ENCODE measurements at places on chromosomes 16 and 17. TPM values are rescaled to one million over a fixed set of nuclear protein-coding genes. Genes with fewer than 3 reads are reported as not detected.

GRCh38 chr16:57284209-57284951 is at the start of gene PLLP:
TSS of gene PLLP (minus strand) at chr16:57284672. CDS start at chr16:57284540, 132 bp downstream.
- peak; percentile 57 for DNase-seq

DNA sequence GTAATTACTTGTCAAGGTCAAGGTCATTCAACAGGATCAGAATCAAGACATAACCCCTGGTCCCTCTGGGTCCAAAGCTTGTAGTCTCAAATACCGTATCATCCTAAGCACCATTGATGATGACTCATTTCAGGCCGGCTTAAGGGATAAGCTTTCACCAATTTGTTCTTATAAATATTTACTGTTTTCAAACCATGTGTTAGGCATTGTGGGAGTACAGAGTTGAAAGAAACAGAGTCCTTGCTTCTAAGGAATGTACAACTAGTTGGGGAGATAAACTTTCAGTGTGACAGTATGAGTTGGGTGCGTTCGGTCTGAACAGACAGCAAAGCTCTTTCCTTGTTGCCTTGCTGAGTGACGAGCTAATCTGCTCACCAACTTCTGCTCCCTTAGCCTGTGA is 183.5 kb upstream of the MAF start:
- no peak for DNase-seq

DNA sequence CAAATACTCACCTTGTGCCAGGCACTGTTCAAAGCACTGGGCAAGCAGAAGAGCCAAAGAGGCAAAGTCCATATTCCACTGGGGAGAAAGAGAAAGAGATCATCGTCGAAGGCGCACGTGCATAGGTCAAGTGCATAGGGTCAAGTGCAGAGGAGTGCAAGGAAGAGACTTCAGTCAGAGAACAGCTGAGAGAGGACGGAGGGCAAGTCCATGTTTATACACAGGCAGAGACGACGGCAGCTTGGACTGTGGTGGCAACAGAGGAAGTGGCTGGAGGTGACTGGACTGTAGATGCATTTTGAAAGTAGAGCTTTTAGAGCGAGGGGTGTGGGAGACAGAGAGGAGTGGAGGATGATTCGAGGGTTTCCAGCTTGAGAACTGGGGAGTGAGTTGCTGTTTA is 74.7 kb upstream of the SDK2 start:
- no peak for DNase-seq

PDILT gene
- total RNA-seq: not detected

DNA sequence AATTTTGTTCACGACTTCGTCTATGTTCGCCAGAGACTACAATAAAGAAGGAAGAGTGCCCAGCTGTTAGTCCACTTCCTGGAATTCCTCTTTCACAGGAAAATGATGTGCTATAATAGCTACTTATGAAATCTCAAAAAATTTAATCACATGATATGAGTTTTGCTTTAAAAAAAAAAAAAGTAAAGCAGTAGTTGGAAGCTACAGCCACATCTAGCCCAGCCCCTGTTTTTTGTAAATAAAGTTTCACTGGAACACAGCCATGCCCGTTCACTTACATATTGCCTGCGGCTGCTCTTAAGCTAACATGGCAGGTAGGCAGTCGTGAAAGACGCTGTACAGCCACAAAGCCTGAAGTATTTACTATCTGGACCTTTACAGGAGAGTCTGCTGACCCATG is 15.3 kb downstream of the VPS53 start:
- no peak for DNase-seq

GRCh38 chr17:60901242-60901641 is 223.6 kb downstream of the BCAS3 start:
- no peak for DNase-seq

GRCh38 chr17:67221062-67221998 is 23.7 kb downstream of the HELZ start:
- no peak for DNase-seq

GRCh38 chr16:61263400-61263799 is 772.8 kb downstream of the CDH8 start:
- DNase-seq: no peak

MT3 gene
- total RNA-seq: 1.6 TPM

- DNase-seq: no peak
Observed at GRCh38 chr17:31738067-31738466, 121.0 kb downstream of the COPRS start.

UMOD gene
- total RNA-seq: not detected

Data from activated naive CD4-positive, alpha-beta T cell treated with anti-CD3 and anti-CD28 coated beads, Interleukin-2, amount 50 U/mL, for 72 hours (primary cell).